ENCODE measurements at places on chromosomes 1 and 21.
A peak's percentile ranks its signal among the peaks of the same experiment; 100 is the strongest.

- DNase-seq: no peak
Measured at GRCh38 chr21:38959692-38960061, 153.9 kb downstream of the ETS2 start.

GRCh38 chr1:108199201-108199691 lies 897 bp downstream of the SLC25A24 start:
- no peak for DNase-seq

GRCh38 chr1:27548858-27549719 lies 54.9 kb downstream of the AHDC1 start:
- DNase-seq: no peak

GRCh38 chr1:218525451-218526197 lies 180.5 kb downstream of the TGFB2 start:
- DNase-seq: no peak

DNA sequence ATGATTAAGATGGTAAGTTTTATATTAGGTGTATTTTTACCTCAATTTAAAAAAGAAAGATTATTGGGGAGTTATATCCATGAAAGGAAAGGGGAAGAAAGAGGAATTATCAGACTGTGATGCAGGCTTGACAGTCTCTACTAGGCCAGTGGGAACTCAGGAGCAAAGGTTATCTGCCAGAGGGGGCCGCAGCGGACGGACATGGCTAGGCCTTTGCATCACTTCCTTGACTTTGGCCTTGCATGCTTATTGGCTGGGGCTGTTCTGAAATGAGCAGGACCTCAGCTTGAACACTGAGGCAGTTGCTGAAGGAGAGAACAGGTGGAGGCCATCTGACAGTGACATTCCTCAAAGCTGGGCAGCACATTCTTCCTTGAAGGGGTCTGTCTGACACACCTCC lies 150.9 kb downstream of the CYYR1 start:
- no peak for DNase-seq

DNA sequence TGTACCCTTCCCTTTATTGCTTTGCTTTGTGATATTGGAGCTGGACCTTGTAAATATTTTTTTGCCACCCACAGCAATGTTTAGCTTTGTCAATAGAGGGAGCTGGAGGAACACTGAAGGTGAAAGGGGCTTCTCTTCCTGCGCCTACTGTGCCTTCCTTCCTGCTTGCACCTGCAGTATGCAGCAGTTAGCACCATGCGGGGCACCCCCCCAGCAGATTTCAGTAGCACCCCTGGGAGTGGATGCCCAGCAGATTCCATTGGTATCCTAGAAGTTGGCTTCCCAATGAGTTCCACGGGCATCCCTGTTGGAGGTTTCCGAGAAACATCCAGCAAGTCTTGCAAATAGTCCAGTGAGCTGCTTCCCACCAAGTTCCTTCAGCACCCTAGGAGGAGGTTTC lies 25.6 kb downstream of the S100A10 start:
- peak; percentile 72 for DNase-seq

DNA sequence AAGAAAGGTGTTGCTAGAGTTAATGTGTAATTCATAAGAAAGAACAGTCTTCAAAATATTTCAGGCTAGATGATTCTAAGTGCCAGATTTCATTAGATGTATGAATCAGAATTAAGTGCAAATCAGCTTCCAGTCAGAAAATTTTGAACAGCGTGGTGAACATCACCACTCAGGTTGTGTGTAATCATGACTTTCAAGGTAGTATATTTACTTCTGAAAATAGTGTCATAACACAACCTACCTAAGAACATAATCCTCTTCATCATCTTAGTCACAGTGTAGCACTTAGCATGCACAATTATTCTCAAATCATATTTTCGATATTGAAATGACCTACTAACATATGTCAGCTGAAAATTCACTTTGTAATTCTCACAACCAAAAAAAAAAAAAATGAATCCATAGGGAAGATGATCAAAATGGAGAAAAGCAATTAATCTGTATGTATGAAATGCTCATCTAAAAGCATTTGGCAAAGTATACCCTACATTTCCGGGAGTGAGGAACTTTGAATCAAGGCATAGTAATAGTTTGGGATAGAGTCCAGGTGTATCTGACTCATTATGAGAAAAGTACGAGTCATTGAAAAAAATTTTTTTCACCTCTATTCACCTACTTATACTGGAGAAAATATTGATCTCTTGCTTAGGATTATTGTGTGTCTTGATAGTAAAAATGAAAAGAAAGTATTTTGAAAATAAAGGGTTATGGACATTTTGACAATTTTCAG lies 221.8 kb upstream of the CHRM3 start:
- no peak for DNase-seq

- DNase-seq: no peak
Measured at GRCh38 chr1:192958871-192959270, 100.3 kb downstream of the UCHL5 start.

DNA sequence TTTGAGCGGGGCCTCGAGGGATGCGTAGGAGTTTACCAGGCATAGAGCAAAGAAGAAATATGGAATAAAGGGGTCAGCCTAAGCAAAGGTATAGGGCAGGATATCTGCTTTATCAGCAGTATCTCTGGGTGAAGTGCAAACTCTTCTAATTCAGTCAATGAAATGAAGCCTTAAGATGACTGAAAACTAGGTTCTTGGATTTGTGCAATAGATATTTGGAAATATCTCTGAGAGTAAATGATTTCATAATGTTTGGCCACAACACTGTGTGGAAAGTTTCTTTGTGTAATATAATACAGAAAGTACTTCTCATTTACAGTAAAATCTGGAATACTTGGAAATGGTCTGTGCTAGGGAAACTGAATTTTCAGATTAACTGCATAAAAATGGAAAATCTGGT lies 26.1 kb downstream of the KCNJ15 start:
- DNase-seq: no peak

DNA sequence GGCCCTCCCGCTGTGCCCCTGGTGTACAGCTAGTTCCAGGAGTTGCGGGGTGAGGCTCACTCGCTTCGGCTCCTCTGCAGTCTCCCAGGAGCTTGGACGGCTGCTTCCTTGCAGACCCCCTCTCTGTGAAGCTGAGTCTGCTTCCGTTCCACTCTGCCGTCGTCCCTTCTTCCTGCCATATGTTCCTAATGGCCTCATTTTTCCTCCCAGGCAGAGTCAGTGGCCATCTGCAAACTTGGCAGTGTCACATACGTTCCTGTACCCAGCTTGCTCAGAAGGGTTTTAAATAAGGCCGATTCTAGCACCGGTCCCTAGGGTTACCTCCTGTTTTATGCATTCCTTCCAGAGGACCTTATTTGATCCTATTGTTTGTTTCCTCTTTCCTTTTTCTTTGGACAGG lies 21.3 kb downstream of the ACTL8 start:
- no peak for DNase-seq

GRCh38 chr1:8013399-8013798 lies 12.7 kb downstream of the ERRFI1 start:
- no peak for DNase-seq

- DNase-seq: no peak
Measured at GRCh38 chr1:119101563-119101962, 38.9 kb downstream of the WARS2 start.

DNA sequence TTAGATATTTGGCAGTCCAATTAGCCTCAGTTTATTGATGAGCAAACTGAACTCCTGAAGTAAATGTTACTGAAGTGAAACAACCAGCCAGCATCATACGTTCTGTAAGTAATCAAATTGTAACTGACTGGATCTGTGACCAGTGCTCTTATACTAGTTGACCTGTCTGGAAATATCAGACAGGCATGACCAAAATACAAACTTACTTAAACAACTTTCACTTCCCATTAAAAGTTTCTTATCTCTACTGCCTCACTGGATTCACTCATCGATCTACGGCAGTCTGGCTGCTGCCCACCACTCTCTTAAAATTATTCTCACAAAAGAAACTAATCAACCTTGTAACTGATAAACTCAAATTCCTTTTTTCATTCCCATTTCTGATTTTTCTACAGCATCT lies 56.4 kb downstream of the WDR3 start:
- DNase-seq: no peak

- peak; percentile 87 for DNase-seq
Measured at GRCh38 chr1:172394141-172394751, 26.2 kb upstream of the C1orf105 start.

DNA sequence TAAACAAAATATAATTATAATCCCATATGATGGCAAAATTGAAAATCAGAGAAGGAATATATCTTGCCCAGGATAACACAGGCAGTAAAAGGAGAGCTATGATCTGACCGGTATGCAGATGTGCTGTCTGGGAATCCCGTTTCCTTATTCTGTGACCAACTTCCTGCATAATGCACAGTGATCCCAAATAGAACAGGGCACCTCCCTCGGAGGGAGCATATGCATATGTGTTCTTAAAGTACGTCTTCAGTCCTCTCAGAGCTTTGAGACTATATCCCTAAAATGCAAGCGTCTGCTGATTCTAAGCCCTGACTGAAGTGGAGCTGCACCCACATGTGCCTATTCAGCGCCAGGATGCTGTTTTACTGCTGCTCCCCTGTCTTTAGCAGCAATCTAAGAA lies 366.1 kb upstream of the PTBP2 start:
- no peak for DNase-seq

GRCh38 chr21:25934130-25934529 lies 199.4 kb downstream of the GABPA start:
- DNase-seq: no peak

GRCh38 chr1:2270260-2271100 lies 42.4 kb downstream of the SKI start:
- no peak for DNase-seq

DNA sequence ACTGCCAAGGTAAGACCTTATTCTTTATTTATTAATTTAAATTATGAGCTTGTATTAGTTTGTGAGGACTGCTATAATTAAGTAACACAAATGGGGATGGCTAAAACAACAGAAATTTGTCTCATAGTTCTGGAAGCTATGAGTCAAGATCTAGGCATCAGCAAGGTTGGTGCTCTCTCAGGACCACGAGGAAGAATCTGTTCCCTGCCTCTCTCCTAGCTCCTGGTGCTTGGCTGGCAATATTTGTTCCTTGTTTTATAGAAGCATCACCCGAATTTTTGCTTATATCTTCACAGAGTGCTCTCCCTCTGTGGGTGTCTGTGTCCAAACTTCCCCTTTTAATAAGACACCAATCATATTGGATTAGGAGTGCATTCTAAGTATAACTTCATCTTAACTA lies 41.4 kb upstream of the CCDC190 start:
- DNase-seq: no peak

- DNase-seq: no peak
Measured at GRCh38 chr1:20723537-20724363, 5.9 kb upstream of the KIF17 start.

DNA sequence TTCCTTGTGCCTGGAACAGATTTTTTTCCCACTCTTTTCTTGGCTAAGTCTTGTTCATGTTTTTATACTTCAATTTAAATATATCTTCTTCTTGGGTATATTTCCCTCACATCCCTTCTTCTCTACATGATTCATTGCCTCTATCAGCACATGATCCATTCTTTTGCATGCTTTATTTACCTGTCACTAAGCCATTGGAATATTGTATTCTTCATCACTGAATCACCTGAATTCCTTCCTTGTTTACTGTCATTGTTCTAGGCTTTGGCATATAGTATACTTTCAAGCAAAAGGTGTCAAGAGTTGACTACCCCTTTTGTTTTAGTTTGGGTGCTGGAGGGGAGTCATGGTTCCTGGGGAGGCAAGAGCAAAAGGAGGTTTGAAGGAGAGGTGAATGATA lies 464.5 kb upstream of the LRRC7 start:
- no peak for DNase-seq

DNA sequence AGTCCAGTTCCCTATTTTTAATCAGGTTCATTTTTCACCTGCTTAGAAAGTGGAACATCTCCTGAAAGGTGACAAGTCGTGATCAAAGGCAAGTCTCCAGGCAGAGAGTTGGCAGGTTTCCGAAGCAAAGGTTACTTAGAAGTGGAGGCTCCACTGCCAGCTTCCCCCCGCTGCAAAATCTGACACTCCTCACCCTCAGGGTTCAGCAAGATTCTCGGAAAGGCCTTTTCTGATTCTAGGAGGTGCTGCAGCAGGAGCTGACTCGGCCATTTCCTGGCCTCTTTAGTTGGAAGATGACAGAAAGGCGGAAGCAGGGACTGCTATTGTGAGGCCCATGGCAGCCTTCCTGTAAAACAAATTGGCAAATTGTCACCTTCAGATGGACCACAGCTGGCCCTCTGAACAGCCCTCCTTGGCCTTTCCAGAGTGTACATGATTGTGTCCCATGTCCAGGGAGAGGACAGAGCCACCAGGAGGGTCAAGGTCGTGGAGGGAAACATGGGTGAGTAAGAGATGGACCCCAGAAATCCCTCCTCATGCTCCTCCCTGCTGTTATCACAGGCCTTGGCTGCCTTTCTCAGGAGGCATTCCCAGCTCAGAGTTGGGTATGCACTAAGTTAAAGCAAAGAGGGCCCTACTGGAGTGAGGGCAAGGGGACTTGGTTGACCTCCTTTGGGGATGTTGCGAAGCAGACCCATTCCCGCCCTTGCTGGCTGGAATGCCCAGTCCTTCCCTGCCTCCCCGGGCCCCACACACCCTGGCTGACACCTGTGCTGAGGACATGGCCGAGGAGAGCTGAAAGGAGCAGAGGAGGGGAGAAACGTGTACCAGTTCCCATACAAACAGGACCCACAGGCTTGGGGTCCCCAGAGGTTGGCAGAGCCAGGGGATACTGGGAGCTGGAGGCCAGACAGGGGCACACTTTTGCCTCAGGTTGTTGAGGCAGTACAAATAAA lies 115.5 kb upstream of the IRF2BP2 start:
- peak; percentile 68 for DNase-seq

DNA sequence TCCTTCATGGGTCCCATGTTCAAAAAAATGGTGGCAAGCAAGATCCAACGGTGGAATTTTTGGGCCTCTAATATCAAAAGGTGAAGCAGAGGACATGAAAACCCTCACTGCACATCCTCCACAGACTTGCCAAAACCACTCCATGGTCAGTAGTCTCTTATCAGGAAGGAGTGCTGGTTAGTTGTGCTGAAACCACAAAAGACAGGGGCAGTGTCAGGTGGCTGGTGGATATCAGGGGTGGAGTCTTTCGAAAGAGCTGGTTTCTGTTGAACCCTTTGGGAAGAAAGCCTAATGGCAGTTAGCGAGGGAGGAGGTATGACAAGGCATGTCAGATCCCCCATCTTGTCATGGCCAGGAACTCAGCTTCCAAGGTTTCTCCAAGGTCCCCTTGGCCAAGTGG lies 395.9 kb upstream of the CAMK1G start:
- DNase-seq: no peak

DNA sequence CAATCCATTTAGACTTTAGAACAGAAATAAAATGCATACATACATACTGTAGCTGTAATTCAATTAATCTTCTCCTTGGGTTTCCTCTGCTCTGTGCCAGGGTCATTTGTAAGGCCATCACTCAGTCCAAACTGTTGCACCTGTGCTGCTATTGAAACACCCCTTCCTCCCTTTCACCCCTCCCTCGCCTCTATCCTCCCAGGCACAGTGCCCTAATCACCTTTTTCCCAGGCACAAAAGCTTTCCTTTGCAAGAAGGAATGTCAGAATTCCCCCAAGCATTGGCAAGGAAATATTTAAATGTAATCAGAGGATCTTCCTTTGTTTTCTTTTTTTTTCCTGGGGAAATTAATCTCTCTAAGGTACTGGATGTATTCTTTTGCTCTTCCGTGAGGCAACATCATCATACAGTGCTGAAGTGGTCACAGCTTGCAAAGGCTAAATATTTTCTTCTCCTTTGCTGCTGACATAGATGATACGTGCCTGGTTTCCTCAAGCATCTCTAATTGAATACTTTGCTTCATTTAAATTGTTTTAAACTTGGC lies 339.3 kb upstream of the NR5A2 start:
- no peak for DNase-seq

GRCh38 chr1:91732291-91733107 lies 153.5 kb downstream of the TGFBR3 start:
- DNase-seq: no peak

GRCh38 chr1:38000529-38001455 lies 4.5 kb downstream of the FHL3 start:
- DNase-seq: no peak
